Activated gamma-delta T cell treated with anti-CD3 and anti-CD28 coated beads, Interleukin-2, amount 50 U/mL, for 16 hours (primary cell): ENCODE measurements at places on chromosomes 11 and 22.
A peak's percentile ranks its signal among the peaks of the same experiment; 100 is the strongest.

- no peak for DNase-seq
Measured at GRCh38 chr11:71210861-71211260, 41.5 kb downstream of the SHANK2 start.

DNA sequence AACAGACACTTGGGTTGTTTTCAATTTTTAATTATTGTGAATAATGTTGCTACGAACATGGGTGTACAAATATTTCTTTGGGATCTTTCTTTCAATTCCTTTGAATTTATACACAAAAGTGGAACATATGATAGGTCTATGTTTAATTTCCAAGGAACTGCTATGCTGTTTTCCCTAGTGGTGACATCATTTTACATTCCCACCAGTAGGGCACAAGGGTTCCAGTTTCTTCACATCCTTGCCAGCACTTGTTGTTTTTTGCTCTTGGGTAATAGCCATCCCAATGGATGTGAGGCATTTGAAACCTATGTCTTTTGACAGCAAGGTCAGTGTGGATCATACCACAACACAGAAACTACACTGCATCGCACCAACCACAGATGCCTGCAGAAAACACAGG is 41.8 kb upstream of the SCN3B start:
- no peak for DNase-seq

GRCh38 chr11:4960877-4961276 is 5.4 kb upstream of the OR51A2 start:
- no peak for DNase-seq

DNA sequence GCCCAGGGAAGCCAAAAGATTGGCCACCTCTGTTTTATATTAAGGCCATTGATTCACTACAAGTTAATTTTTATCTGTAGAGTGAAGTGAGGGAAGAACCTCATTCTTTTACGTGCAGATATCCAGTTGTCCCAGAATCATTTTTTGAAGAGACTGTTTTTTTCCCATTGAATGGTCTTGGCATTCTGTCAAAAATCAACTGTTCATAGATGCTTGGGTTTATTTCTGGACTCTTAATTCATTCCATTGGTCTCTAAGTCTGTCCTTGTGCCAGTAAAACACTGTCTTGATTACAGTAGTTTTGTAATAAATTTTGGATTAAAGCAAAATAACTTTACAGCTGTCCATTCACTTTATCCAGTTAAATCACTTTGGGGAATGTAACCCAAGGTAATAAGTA is 26.8 kb downstream of the WBP2NL start:
- no peak for DNase-seq

DNA sequence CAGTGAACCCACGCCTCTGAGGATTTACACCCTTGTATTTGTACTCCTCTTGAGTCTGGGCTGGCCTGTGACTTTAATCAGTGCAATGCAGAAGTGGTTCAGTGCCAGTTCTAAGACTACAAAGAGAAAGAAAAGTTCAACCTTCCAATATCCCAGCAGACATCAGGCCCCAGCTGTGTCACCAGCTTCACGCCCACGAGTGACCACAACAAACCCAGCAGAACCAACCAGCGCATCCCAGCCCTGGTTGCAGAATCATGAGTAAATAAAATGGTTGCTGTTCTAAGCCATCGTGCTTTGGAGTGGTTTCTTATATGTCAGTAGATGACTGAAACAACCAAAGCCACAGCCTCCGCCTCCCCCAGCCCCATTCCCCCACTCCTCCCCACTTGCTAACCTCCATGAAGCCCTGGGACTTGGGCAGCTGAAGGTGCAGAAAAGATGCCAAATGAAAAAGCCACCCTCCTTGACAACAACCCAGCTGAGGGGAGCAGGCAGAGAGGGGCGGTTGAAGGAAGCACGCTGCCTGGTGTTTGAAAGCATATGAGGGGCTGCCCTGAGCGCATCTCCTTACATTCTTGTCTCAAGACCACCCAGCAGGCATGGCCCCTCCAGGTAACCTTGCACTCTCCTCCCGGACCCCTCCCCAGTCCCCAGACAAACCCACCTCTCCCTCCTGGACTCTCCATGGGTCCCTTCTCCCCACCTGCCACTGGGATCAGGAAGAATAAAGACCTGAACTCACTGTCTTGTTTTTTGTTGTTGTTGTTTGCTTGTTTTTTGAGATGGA is 20.9 kb downstream of the TSKU start:
- DNase-seq, result peak; percentile 38
